Muscle of leg (tissue), 16 donors: ENCODE measurements at places on chromosomes 11 and 22.

DNA sequence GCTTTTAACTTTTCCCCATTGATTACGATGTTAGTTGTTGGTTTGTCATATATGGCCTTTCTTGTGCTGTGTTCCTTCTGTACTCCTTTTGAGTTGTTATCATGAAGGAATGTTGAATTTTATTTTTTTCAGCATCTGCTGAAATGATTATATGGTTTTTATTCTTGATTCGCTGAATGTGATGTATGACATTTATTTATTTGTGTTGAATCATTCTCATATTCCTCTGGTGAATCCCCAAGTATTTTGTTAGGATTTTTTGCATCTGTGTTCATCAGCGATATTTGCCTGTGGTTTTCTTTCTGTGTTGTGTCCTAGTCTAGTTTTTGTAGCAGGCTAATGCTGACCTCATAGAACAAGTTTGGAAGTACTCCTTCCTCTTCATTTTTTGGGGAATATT, 78.2 kb downstream of the GGT1 start:
- no peak for DNase-seq

GRCh38 chr11:60376601-60377000, 1.7 kb upstream of the MS4A7 start:
- no peak for DNase-seq

- DNase-seq = no peak
Observed at GRCh38 chr11:32511926-32512325, 71.7 kb upstream of the EIF3M start.

DNA sequence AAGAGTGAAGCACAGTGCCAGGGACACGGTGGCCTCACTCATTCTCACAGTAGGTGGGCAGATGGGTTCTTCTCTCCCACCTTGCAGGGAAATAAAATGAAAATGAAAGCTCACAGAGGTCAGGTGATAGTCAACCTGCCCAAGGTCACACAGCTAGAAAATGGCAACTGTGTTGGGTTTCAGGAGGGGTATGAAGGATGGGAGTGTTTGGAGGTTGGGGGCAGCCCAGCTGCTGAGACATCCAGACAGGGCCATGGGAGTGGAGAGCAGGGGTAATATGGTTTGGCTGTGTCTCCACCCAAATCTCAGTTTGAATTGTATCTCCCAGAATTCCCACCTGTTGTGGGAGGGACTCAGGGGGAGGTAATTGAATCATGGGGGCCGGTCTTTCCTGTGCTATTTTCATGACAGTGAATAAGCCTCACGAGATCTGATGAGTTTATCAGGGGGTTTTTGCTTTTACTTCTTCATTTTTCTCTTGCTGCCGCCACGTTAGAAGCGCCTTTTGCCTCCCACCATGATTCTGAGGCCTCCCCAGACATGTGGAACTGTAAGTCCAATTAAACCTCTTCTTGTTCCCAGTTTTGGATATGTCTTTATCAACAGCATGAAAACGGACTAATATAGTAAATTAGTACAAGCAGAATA, 247.0 kb downstream of the TENM4 start:
- DNase-seq = no peak

GRCh38 chr11:110812086-110812733, 100.0 kb upstream of the ARHGAP20 start:
- no peak for DNase-seq

GRCh38 chr22:39249086-39249704, 4.4 kb upstream of the PDGFB start:
- no peak for DNase-seq

GRCh38 chr11:6755303-6755952, 16.3 kb downstream of the OR2AG2 start:
- DNase-seq = peak; percentile 46

- DNase-seq = peak; percentile 43
Observed at GRCh38 chr22:17412232-17412631, 43.0 kb downstream of the CECR2 start.

GRCh38 chr22:36569999-36570398, 41.0 kb upstream of the EIF3D start:
- no peak for DNase-seq

- DNase-seq = peak; percentile 84
Observed at GRCh38 chr11:115506954-115507675, 2.9 kb upstream of the CADM1 start.

DNA sequence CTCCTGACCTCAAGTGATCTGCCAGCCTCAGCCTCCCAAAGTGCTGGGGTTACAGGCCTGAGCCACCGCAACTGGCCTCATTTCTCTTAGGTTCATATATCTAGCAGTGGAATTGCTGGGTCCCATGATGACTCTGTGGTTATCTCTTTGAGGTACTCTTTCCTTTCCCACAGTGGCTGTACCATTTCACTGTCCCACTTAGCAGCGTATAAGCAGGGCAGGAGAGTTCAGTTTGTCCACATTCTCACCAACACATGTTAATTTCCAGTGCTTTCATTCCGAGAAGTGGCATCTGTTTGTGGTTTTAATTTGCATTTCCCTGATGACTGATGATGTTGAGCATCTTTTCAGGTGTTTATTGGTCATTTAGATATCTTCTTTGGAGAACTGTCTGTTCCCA, 16.4 kb downstream of the PRR5 start:
- DNase-seq = no peak

DNA sequence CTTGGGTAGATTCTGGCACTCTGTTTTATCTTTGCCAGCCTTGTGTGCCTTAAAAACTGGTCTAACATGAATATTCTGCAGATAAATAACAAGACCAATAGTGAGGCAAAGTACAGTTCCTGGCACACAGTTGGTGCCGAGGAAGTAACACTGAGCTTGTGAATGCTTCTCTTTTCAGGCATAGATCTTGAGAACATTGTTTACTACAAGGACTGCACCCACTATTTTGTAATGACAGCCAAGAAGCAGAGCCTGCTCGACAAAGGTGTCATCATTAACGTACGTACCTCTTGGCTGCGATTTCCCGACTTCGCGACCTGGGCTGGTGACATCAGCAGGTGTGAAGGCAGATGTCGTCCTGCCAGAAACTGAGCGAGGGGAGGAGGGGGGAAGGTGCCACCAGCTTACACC, 105.7 kb downstream of the MICAL2 start:
- DNase-seq = no peak

- DNase-seq = peak; percentile 38
Observed at GRCh38 chr11:27468209-27468994, 4.2 kb downstream of the LGR4 start.

GRCh38 chr11:74466916-74467885, at the start of gene KCNE3:
KCNE3 (minus strand) TSS chr11:74467549; CDS start chr11:74457563, 9,986 bp downstream.
- DNase-seq = peak; percentile 41

DNA sequence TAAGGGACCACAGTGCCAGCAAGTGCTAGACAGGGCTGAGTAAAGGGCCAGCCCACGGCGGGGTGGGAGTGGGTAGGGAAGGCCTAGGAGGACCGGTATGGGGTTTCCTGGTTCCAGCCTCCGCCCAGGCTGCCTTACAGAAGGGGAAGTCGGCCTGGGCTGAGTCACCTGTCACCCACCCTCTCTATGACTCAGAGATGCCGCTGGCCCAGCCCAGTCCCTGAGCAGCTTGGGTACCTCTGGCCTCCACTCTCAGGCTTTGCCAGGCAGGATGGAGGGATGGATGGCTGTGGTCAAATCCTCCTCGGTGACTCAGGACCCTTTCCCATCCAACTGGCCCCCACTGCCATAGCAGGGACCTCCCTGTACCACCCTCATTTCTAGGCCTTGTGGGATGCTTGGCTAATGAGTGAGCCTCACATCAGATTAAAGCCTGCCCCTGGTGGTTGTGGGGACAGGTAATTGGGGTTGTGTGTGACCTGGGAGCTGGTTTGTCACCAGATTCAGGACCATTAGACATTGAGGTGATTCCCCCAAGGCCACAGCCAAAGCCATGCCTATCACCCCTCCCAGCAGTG, 13.9 kb downstream of the SLC35E4 start:
- no peak for DNase-seq

DNA sequence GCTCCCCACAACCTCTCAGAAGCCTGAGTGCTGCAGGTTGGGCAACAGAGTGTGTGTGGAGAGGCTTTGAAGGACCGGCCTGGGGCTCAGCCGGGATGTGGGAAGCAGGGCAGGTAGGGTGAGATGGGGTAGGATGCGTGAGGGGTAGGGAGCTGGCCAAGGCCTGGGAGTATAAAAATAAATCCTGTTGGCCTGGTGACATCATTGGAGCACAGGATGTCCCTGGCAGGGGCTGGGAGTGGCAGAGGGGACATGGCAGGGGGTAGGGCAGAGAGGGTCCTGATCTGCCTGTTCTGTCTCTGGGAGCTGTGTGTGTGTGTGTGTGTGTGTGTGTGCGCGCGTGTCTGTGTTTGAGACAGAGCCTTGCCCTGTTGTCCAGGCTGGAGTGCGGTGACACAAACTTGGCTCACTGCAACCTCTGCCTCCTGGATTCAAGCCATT, 28.6 kb downstream of the TEF start:
- no peak for DNase-seq

DNA sequence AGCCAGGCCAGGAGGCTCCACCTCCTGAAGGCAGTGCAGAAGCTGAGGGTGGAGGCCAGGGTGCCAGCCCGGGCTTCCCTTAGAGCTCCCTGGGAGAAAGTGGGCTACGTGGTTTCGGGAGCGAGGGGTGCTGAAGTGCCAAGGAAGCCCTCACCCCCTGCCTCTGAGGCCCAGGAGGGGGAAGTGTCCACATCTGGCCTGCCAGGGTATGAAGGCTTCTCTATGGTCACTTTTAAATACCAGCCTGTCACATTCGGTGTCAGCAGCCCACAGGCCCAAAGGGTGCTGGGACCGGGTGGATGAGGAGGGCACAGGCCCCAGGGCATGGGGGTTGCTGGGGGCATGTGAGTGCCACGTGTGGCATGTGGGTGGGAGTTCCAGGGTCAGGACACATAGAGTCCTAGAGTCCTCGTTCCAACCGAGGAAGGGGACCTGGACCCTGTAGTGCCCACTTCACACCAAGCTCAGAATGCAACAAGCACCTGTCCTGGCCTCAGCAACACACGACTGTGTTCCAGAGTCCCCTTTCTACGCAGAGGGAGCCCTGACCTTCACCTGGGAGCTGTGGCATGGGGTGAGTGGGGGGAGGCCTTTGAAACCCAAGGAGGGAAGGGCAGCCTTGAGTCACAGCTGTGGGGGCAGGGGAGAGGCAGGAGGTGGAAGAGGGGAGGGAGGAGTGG, 1.7 kb downstream of the SHISA8 start:
- DNase-seq = no peak

- DNase-seq = no peak
Observed at GRCh38 chr11:128481135-128481534, 106.2 kb downstream of the ETS1 start.

DNA sequence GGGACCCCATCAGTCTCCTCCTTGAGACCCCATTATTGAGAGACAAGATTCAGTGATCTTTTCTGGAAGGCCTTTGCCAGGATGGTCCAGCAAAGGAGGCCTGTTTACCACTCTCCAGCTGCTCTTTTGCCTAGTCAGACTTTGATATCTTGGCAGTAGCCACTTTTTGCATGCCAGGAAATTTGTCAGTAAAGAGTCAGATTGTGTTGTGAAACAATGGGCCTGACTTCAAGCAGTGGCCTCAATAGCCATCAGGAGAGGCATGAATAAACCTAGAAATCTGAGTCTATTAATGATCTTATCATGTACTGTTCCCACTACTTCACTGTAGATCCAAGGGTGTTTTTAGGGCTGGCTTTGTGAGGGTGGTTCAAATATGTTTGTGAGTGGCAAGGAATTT, 479.4 kb downstream of the JRKL start:
- no peak for DNase-seq

GRCh38 chr11:33868647-33869461, 23.0 kb downstream of the LMO2 start:
- DNase-seq = no peak

DNA sequence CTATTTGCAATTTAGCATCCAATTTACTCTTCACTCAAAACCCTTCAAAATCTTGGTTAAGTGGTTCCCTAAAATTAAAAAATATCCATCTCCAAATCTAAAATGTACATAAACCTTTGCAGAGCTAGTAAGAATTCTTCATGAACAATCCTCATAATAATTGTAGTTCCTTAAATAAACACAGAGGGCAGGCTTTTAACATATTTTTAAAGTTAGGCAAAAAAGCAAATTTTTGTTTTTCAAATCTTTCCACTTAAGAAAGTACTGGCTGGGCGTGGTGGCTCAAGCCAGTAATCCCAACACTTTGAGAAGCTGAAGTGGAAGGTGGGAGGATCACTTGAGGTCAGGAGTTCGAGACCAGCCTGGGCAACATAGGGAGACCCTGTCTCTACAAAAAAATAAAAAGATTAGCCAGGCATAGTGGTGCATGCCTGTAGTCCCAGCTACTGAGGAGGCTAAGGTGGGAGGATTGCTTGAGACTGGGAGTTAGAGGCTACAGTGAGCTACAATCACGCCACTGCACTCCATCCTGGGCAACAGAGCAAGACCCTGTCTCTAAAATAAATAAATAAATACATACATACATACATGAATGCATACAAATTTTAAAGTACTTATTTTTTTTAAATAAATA, 25.1 kb upstream of the PLAAT3 start:
- DNase-seq = peak; percentile 61

DNA sequence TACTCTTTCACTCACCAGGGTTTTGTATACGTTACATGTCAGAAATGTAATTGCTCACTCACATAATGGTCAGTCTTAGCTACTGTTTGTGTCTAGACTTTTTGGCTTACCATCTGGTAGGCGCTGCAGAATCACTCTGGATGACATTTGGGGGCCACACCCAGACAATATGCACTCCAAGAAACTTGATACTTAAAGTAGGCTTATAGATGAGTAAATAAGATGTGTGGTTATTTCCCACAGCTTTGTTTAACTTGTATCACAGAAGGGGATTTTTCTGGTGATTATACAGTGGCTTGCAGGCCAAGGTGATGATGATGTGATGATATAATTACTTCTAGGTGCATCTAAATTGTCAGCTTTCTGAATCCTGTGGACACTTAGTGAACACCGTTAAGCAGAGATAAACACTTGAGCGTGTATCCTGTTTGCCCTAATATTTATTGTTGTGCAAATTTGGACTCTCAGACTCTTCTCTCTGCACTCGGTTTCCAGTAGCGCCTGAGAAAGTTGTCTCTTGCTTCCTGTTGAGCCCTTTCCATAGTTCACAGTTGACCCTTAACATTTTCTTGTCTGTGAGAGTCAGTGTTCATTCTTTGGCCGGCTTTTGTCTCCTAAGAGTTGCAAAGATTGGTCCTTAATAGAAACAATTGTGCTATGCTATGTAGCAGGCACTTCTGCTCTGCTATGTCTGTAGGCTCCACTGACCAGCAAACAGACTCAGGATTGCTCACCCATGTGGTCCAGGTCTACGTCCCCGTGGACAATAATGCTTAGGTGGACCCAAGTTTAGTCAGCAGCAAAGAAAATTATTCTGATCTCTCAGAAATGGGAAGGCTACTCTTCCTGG, 89.3 kb downstream of the PRR5L start:
- peak; percentile 65 for DNase-seq

- no peak for DNase-seq
Observed at GRCh38 chr11:122197066-122197987, 81.3 kb upstream of the BLID start.

GRCh38 chr22:36334081-36334820, 53.5 kb downstream of the MYH9 start:
- DNase-seq = peak; percentile 47

- no peak for DNase-seq
Observed at GRCh38 chr11:75815345-75816168, 547 bp downstream of the UVRAG start.

GRCh38 chr11:19316434-19316833, 75.7 kb upstream of the E2F8 start:
- DNase-seq = peak; percentile 73

- DNase-seq = no peak
Observed at GRCh38 chr22:24437741-24438328, 10.4 kb downstream of the ADORA2A start.
